Stimulated activated CD4-positive, alpha-beta T cell treated with anti-CD3 and anti-CD28 coated beads, Interleukin-12 subunit alpha, Interleukin-12 subunit beta, amount 100 ng/mL, for 24 hours (primary cell): ENCODE measurements at places on chromosomes 5 and 9.

GRCh38 chr9:127305838-127306226 is 41.3 kb downstream of the GARNL3 start:
- no peak for DNase-seq

GRCh38 chr5:65952259-65952658 is 25.9 kb downstream of the ERBIN start:
- DNase-seq: no peak

GRCh38 chr9:106880081-106880480 is 17.1 kb downstream of the ZNF462 start:
- no peak for DNase-seq

- no peak for DNase-seq
Observed at GRCh38 chr5:126274076-126274762, 149.0 kb upstream of the GRAMD2B start.

DNA sequence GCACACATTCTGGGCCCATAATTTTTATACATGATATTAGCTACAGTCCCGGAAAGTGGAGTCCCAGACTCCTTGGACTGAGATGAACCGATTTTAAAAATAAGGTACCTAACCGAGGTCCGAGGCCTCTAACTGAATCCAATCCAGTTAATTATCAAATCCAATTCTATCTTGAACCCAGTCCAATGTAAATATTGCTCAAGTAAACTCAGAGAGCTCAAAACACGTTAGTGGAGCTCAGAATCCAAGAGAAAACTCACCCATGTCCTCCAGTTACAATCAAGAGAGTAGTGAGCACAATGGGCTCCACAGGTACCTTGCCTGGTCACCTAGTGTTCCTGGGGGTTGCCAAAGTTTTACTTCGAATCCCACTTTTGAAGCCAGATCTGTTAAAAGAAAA is 37.9 kb upstream of the DIRAS2 start:
- no peak for DNase-seq

GRCh38 chr5:115180165-115180709 is 10.5 kb upstream of the TRIM36 start:
- peak; percentile 15 for DNase-seq

- DNase-seq: no peak
Observed at GRCh38 chr5:108953940-108954339, 206.2 kb downstream of the FER start.

DNA sequence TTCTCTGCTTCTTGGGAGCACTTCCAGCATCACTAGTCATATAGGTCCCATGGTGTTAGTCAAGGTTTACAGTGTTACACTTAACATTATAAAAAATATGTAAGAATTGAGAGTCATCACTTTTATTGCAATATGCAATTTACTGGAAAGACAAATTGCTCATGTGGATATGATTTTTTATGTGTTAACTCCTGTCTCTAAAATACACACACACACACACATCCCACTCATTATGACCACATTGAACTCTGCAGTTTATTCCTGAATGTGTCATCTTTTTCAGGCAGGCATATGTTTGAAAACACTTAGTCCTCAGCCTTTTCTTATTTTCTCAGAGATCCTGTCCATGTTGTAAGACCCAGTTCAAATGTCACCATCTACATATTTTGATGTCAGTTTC is 148.5 kb upstream of the MRPS30 start:
- DNase-seq: no peak

DNA sequence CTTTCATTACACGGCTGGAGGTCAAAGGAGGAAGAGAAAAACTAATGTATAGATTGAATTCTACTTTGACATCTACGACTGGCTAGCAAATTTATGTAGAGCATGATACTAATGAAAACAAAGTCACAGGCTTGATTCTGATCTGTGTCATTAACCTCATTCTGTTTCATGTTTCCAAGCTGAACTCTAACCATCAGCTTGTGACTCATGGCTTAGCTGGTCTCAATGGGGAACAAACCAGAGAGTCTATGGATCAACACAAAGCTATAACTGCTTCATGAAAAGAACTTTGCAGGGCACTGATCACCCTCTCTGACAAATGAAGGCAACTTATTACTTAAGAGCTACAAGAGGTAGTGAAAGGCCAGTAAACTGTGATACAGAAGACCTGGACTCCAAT is 23.6 kb upstream of the PDE4D start:
- no peak for DNase-seq

GRCh38 chr5:80871541-80871961 is 88.6 kb upstream of the RASGRF2 start:
- no peak for DNase-seq

- no peak for DNase-seq
Observed at GRCh38 chr5:94192658-94193391, 425.6 kb downstream of the KIAA0825 start.

DNA sequence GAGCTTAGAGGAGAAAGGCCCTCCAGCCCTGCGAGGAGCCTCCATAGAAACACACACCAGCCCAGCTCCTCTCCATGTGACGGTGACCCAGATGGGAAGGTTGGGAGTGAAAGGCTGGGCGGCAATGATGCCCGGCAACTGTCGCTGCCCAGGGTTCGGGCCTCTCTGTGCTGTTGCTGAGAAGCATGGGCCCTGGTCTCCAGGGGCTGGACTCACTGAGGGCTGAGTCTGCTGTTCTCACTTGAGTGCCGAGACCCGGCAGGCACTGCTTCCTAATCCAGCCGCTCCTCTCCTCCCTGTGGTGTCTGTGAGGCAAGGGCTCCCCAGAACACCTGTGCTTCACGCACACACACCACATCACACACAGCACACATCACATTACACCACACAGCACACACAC is 493.6 kb downstream of the GADD45G start:
- DNase-seq: no peak

DNA sequence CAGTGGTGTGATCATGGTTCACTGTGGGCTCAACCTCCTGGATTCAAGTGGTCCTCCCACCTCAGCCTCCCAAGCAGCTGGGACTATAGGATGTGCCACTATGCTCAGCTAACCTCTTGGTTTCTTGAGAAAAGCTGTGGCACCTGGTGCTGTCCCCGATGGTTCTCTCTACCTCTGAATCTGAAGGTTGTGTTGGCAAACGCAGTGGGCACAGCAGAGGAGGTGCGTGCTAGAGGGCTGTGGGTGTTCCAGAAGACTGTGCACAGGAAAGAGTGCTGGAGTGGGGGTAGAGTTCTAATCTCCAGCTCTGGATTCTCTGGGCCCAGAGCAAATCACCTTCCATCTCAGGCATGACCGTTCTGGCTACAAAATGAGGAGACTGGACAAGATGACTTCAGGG is 12.5 kb downstream of the RGS3 start:
- no peak for DNase-seq

GRCh38 chr9:85978496-85978895 is 37.5 kb downstream of the NAA35 start:
- no peak for DNase-seq

DNA sequence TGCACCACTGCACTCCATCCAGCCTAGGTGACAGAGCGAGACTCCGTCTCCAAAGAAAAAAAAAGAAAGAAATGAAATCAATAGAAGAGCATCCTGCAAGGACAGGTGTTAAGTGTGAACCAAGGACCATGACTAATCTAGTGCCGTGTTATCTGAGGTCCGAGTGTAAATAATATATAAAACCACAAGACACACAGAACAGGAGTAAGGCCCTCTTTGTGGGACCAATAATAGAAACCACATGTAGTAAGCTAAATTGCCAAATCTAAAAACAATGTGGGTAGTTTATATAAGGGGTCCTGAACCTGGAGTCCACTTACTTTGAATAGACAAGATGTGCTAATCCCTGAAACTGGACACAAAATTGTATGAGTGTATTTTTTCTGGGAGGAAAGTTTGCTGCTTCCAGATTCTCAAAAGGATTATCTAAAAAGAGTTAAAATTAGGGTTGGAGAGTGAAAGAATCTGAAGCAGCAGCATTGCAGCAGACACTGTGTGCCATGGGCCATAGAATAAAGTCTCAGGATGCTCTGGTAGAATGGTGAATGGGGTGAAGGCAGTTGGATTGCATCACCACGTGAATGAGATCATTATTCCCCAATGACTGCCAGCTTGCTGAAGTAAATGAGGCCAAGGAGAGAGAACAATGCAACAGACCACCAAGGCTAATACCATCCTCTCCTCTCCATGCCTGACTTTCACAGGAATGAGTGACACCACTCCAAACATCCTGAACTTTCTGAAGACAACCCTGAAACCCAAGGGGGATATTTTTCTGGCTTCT is 222.7 kb downstream of the DCP2 start:
- no peak for DNase-seq

DNA sequence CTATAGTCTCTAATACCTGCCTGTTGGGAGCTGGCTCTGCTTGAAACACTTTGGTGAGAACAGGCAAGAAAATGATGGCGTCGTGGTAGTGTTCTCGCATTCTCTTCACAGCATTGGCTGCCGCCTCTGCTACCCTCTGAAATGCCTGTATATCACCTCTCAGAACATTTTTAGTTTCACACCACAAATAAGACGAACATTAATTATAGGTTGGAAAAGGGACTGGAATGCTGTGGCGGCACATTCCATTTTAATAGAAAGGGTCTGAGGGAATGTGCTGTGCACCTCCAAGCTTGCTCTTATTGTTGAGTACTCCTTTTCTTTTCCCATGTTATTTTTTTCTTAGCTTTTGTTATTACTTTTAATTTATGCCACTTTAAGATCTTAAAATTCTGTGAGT is 134.6 kb upstream of the HMHB1 start:
- no peak for DNase-seq

GRCh38 chr5:10536511-10536910 is 27.4 kb upstream of the ANKRD33B start:
- no peak for DNase-seq

DNA sequence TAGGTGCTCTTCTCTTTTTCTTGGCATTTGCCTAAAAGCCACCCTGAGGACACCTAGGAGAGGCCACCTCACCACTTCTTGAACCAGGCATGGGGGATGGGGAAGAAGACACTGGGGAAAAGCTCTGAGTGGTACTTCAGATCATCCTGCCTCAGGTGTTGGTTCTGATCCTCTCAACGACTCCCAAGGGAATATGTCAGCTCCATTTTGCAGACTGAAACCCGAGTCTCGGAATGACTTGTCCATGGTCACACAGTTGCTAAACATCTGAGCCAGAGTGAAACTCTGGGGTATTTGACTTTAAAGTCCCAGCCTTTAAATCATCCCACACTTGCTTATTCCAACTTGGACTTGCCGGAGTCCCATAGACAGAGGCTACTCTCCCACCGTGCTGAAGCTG is 120.6 kb upstream of the GABRP start:
- DNase-seq: no peak

- DNase-seq: no peak
Observed at GRCh38 chr9:130852801-130853200, 17.7 kb downstream of the ABL1 start.

- no peak for DNase-seq
Observed at GRCh38 chr5:86596476-86596875, 21.3 kb upstream of the COX7C start.

DNA sequence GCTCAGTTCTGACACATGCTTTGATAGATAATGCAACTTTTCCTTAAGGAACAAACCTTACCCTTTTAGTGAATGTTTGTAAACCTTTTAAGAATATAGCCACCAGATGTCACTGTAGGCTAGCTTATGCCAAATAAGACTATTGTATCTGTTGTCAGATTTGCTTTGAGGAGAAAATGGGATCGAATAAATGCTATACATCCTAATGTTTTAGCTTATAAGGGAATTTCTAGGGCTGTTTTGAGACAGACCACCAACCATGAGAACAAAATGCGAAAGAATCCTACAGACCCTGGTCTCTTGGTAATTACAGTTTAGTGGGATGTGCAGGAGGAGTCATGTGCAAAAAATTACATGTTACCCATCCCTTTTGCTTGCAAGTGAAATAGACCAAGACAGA is 127.6 kb upstream of the NMUR2 start:
- no peak for DNase-seq

DNA sequence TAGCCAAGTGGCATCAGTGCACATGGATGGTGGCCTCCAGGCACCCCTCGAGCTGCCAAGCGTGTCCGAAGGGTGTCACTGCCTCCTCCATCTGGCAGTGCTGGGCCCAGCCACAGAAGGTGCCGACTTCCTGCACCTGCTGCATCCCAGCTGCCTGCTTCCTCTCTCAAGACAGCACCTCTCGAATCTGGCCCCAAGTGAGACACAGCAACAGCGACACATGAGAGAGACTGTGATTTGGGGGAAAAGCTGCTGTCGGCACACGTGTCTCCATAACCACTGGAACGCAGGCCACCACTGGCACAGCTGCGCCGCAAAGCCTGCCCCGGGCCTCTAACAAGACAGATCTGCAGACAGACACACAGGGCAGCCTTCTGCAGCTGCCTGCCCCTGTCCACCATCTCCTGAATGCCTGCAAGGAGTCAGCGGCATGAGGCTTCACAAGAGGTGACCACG is 8.8 kb downstream of the CLPTM1L start:
- DNase-seq: no peak

DNA sequence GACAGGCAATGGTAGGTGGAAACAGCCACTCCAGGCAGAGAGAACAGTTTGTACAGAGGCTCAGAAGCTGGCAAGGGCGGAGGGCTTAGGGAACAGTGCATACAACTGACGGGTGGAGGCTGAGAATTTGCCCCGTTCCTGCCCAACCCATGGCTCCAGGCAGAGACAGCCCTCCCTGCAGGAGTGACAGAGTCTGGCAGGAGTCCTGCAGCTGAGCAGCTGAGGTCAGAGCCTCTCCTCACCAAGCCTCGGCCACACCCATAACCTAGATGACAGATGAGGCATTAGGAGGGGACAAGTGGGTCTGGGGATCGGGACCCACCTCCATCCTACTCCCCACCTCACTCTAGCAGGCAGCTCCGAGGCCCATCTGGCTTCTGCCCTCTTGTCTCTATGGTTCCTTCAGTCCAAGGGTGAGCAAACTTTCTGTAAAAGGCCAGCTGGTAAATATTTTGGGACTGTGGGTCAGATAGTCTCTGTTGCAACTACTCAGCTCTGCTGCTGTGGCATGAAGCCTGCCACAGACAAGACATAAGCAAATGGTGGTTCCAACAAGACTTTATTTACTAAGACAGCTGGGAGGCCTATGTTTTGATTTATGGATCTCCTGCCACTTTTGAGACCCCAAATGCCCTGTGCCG is 83.7 kb downstream of the SH3TC2 start:
- no peak for DNase-seq

GRCh38 chr9:21995666-21996398 is 1.2 kb downstream of the CDKN2B-AS1 start:
- no peak for DNase-seq

- DNase-seq: no peak
Observed at GRCh38 chr5:17235731-17236330, 18.4 kb downstream of the BASP1 start.

- no peak for DNase-seq
Observed at GRCh38 chr5:8176101-8176693, 307.2 kb downstream of the MTRR start.

GRCh38 chr5:55633574-55634208 is 78.4 kb downstream of the SLC38A9 start:
- no peak for DNase-seq

- no peak for DNase-seq
Observed at GRCh38 chr9:89466451-89467277, 31.2 kb downstream of the SEMA4D start.

DNA sequence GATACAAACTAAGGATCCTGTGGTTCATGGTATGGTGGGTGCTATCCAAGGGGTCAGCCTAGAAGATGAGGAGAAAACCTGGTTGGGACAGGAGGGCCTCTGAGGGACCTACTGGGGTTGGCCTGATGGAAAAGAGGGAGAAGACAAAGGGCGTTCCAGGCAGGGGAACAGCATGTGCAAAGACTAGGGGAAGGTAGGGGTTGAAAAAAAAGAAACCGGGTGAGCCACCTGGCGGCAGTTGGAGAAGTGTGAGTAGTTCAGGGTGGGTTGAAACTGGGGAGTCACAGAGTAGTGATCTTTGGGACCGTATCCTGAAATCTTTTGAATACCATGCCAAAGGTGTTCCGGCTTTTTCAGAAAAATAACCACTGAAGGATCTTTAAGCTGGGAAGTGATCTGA is 8.7 kb upstream of the GABRP start:
- no peak for DNase-seq

GRCh38 chr9:115353681-115354080 is 235.7 kb upstream of the TNC start:
- no peak for DNase-seq
